ENCODE measurements at places on chromosomes 5 and 9.
A peak's percentile ranks its signal among the peaks of the same experiment; 100 is the strongest.

GRCh38 chr5:143601357-143601756 lies 197.9 kb upstream of the NR3C1 start:
- DNase-seq, result no peak

DNA sequence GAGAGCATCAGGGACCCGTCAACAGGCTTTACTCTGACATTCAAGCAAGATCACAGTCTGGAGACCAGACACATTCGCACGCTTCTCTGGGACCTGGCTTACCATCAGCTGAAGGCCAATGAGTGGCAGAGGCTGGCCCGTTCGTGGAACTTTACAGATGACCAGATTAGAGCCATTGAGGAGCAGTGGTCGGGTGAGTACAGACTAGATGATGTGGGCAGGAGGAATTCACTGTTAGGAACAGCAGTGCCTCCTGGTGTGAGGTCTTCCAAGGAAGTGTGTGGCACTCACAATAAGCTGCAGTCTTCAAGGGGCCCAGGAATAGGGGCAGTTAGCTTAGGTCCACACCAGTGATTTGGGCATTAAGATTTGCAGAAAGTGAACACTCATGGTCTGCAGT lies 50.4 kb downstream of the POC5 start:
- DNase-seq, result no peak

GRCh38 chr5:96870094-96871026 lies 5.9 kb upstream of the ERAP2 start:
- no peak for DNase-seq

DNA sequence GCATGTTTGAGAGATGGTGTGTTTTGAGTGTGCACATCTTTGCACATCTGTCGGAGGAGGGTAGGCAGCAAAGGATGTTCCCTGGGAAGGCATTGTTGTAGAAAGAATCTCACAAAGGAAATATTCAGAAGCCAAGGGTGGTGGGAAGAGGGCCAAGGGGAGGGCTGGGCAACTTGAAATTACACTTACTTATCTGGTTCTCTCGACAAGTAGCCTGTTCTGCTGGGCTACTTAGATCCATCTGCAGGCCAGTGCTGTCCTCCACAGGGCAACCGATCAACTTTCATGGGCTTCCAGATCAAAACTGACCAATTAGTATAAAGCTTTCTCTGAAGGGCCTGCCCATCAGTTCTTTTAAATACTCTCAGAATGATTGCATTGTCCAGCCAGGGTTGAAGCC lies 495.2 kb downstream of the GADD45G start:
- DNase-seq, result no peak

DNA sequence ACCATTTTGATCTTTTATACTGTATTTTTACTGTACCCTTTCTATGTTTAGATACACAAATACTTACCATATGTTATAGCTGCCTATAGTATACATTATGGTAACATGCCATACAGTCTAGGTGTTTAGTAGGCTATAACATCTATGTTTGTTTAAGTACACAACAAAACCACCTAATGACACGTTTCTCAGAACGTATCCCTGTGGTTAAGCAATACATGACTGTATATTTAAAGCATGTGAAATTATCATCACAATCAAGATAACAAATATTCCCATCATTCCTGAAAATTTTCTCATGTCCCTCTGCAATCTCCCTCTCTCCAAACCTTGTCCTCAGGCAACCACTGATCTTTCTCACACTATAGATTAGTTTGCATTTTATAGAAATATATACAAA lies 66.4 kb upstream of the SUSD1 start:
- no peak for DNase-seq

DNA sequence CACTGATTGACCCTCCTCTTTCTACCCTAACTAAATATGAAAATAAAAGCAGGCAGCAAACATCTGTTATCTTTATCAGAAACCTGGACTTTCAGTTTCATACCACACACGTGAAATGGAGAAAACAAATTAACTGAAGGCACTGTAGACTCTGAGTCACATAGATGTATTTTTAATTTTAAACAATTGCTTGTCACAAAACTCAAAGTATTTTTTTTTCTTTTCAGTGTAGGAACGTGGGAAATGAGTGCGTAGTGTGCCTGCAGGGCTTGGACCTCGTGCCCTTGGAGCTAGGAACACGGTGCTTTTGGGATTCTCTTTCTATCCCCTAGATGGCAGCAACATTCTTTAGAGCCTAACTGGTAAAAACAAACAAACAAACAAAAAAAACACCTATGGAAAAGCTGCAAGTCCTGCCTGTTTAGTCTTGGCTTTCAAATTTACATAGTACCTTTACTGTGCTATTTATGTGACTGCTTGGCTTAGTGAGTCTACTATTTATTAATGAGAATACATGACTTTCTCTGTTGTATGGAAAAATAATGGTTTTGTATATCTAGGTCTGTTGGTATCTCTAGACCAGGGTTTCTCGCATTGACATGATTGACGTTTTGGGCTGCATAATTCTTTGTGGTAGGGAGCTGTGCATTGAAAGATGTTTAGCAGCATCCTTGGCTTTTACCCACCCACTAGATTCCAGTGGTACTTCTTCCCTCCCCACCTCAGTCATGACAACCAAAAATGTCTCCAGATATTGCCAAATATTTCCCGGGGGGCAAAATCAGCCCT lies 16.8 kb upstream of the ACTBL2 start:
- DNase-seq, result no peak

DNA sequence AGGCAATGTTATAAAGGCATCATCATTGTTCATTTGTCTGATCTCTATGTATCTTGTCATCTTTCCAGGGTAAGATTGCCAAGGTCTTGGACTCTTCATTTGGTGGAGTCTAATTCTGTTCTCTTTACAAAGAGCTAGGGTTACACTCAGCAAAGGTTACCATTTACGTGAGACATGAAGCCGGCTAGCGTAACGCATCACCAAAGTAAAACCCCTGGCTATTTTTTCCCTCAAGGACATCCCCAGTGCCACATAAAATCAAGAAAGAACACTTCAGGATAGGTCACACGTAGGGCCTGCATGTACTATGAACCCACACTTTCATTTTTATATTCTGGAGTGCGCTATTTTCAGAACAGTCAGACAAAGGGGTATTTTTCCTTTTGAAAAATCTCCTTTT lies 20.0 kb upstream of the MYOT start:
- no peak for DNase-seq

- no peak for DNase-seq
Observed at GRCh38 chr5:149060325-149060724, 2.5 kb downstream of the SH3TC2 start.

DNA sequence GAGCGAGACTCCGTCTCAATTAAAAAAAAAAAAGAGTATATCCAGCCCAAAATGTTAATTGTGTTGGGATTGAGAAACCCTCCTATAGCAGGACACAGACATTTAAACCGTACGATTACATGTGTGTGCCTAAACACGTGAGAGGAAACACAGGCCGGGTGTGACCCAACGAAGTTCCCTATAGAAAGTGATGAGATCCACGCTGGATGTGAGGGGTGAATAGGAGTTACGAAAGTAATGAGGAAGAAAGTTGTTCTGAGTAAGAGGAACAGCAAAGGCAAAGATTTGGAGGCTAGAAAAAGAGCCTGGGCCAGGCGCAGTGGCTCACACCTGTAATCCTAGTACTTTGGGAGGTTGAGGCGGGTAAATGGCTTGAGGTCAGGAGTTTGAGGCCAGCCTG lies 13.6 kb downstream of the NAIF1 start:
- DNase-seq, result no peak

- DNase-seq, result no peak
Observed at GRCh38 chr9:82930116-82930515, 132.8 kb downstream of the RASEF start.

DNA sequence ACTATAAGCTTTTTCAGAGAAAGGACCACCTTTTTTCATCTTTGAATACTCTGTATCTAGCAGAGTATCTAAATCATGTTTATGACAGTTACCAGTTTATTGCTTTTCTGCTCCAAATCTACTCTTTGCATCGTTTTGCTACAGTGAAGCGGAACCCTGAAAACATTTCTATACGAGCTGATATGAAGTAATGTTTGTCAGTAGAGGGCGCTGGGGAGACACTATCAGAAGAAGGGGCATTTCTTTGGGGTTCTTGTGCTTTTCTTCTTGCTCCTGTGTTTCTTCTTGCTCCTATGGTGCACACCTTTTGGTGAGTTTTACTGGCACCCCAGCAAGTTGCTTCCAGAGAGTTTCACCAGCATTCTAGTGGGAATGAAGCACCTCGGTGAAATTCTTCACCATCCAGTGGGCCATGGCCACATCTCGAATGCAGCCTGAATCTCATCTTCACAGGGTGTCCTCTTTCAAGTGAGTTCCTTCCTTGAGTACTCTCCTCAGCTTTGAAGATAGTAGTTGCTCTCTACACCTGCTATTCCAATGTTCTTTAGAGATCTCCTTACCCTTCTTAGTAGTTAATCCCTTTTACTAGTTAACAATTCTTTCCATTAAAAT lies 98.4 kb downstream of the FGF1 start:
- peak; percentile 53 for DNase-seq

DNA sequence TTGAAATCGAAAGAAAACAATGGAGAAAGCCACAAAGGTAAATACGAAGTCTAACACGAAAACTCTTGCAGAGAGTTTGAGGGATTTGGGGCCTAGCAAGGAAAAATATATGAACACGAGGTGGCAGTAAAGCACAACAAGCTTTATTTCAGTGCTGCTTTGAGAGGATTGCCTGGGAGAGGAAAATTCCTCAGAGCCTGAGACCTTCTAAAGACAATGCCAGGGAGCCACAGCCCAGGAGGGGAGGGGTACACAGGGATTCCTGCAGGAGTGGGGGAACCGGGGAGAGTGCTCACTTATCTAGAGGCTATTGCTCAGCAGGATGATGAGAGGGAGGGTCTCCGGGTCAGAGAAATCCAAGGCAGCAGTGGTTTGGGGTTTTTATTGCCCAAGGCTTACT lies 134.9 kb upstream of the ADCY2 start:
- no peak for DNase-seq

GRCh38 chr9:116162241-116162781 lies 8.7 kb downstream of the PAPPA start:
- no peak for DNase-seq

GRCh38 chr5:133222979-133223378 lies 171.2 kb downstream of the HSPA4 start:
- no peak for DNase-seq

- DNase-seq, result no peak
Observed at GRCh38 chr5:124706051-124706450, 40.4 kb downstream of the ZNF608 start.

Data from CD4-positive, CD25-positive, alpha-beta regulatory T cell (primary cell).